ENCODE measurements at places on chromosomes 16 and 17.

DNA sequence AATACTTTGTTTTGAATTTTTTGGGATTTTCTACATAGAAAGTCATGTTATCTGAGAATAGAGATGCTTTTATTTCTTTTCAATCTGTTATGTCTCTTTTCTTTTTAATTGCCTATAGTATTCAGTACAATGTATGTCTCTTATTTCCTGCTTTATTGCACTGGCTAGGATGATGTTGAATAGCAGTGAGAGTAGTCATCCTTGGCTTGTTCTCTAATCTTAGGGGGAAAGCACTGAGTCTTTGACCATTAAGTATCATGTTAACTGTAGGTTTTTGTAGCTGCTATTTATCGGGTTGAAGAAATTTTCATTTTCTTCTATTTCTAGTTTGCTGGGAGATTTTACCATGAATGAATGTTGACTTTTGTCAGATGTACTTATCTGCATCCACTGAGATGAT, 10.0 kb upstream of the ABCA3 start:
- DNase-seq = no peak

- DNase-seq = no peak
These were observed 6.6 kb downstream of the VASN start for GRCh38 chr16:4378161-4378666.

DNA sequence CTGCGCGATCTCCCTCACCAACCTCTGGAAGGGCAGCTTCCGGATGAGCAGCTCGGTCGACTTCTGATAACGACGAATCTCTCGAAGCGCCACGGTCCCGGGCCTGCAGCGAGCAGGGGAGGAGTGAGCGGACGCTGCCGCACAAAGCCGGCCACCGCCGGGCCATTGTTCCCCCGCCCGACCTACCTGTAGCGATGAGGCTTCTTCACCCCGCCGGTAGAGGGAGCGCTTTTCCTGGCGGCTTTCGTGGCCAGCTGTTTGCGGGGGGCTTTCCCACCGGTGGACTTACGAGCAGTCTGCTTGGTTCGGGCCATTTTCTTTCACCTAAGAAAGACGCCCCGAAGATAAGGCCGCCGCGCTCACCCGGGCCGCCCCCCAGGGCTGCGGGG, 5.8 kb upstream of the UNK start:
- DNase-seq = no peak

GRCh38 chr16:88784074-88784855, 755 bp downstream of the PIEZO1 start:
- peak; percentile 48 for DNase-seq

DNA sequence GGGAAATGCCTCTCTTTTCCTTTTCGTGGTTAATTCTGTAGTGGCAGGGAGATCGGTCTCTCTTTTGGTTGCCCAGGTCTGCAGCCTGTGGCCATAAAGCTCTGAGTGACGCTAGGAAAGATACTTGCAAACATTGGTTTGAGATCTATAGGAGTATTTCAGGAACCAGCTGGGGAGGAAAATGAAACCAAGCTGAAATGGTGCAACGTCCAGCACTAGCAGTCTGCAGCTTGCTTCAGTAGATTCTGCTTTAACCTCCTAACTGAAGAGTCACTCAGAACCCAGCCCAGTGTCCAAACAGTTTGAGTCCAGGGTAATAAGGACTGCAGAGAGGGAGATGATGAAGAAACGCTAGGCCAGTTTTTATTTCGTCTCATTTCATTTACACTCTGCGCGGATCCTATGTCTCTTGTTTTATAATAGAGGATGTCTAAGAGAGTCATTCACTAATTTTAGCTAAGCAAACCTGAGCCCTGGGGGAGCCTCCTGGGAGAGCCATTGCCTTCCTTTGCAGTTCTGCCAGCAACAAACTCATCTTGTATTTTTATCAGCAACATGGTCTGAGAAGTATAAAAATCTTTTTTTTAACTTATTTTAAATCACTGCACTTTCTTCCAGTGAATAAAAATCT, 12.0 kb downstream of the SP2 start:
- no peak for DNase-seq

DNA sequence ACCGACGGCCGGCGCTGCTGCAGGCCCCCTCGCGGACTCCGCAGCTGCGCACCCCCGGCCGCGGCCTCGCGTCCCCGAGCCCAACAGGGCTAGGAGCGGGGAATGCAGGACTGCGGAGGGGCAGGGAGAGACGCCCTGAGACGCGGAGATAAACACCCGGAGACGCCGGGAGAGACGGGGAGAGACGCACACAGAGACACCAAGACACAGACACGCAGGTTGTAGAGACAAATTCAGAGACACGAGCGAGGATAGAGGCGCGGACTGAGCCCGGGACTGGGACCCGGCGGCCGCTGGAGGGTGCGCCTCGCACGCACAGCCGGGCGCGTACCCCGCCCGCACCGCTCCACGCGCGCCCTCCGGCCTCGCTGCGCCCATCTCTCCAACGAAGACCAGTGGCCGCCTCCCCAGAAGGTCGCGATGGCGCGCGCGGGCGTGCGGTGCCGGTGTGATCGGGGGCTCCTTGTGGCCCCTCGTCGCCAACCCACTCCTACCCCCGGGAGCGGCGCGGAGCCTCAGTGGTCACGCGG, 902 bp downstream of the STAC2 start:
- no peak for DNase-seq

DNA sequence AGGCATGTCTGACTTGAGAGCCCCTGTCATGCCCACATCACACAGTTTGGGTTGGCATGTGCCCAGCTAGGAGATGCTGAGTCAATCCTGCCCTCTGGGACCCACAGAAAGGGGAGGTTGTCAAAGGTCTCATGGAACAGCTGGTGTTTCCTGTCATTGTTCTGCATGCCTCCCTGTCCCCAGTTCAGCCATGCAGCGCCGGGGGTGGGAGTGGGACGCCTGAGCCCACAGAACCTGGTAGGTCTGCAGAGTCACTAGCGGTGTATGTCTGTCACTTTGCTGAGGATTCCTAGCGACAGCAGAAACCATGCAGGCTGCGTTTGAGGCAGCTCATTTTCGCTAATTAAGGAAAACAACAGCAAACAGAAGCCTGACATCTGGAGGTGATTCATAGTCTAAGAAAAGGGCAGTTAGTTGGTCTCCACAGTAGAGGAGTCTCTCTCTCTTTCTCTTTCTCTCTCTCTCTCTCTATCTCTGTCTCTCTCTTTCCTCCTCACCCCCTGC, 19.6 kb upstream of the CCL1 start:
- DNase-seq = peak; percentile 62

DNA sequence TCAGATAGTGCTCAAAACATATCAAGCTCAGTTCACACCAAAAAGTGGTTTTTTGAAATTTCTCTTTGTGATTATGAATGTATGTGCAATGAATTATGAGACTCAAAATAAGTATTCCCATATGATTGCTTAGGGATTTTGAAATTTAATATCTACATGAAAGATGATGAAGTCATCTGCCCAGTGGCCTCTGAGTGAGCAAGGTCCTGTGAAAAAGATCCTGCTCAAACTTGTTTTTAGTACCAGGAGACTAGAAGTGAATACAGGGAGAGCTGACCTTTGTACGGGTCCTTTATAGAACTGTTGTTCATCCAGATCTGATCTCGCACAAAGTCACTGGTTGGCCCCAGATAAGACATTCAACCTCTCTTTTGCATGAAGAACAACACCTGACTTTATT, 151.9 kb upstream of the MAF start:
- no peak for DNase-seq

- no peak for DNase-seq
These were observed 56.4 kb downstream of the MPRIP start for GRCh38 chr17:17098551-17099179.

GRCh38 chr17:48841395-48841831, 10.6 kb downstream of the CALCOCO2 start:
- DNase-seq = peak; percentile 13

DNA sequence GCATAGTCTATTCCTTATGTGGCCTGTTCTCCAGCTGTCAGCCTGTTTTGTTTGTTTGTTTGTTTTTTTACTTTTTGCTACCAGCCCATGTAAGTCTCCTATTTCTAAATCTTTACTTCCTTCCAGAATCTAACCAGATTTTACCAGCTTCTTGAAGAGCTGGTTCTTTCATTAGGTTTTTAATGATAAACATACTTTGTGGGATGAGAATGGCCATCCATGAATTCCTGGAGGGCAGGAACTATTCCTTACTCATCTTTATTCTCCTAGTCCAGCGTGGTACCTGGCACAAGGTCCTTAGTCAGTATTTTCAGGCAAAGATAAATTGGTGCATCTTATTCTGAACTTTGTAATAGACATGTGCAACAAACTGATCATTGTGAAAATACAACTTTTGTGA, 17.3 kb downstream of the RSPRY1 start:
- no peak for DNase-seq

DNA sequence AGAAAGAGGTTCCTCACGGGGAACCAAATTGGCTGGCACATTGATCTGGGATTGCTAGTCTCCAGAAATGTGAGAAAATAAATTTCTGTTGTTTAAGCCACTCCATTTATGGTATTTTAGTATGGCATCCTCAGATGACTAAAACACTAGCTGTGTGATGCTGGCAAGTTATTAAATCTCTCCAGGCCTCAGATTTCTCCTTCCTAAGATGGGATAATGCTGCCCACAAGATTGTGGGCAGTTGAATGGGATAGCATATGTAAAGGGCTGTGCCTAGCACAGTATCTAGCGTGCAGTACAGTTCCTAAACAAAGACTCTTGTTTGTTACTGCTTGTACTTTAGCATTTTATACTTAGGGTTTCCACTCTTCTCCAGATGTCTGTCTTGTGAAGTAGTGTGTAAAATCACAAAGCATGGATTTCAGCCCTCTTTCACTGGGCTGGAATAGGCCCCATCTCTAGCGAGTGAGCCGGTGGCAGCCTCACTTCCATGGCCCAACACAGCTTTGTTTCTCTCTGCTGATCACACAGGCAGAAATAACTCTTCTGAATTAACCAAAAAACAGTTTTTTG, 38.2 kb upstream of the PHAF1 start:
- DNase-seq = no peak

DNA sequence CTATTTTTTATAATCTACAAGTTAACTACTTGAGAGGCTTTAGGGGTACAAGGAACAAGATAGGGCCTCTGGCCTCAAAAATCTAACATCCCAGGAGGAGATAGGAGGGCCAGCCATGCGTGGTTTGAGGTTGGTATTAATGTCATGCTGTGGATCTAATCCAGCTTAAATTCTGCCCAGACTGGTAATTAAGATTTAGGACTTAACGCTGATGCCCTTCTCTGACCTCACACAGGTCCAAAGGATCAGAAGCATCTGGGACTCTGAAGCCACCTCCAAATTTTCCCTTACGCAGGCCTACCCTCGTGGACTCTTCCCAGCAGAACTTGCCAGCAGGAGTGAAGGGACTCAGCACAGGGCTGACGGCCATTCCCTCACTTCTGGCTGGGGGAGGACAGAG, 15.1 kb downstream of the SLC6A4 start:
- DNase-seq = no peak

DNA sequence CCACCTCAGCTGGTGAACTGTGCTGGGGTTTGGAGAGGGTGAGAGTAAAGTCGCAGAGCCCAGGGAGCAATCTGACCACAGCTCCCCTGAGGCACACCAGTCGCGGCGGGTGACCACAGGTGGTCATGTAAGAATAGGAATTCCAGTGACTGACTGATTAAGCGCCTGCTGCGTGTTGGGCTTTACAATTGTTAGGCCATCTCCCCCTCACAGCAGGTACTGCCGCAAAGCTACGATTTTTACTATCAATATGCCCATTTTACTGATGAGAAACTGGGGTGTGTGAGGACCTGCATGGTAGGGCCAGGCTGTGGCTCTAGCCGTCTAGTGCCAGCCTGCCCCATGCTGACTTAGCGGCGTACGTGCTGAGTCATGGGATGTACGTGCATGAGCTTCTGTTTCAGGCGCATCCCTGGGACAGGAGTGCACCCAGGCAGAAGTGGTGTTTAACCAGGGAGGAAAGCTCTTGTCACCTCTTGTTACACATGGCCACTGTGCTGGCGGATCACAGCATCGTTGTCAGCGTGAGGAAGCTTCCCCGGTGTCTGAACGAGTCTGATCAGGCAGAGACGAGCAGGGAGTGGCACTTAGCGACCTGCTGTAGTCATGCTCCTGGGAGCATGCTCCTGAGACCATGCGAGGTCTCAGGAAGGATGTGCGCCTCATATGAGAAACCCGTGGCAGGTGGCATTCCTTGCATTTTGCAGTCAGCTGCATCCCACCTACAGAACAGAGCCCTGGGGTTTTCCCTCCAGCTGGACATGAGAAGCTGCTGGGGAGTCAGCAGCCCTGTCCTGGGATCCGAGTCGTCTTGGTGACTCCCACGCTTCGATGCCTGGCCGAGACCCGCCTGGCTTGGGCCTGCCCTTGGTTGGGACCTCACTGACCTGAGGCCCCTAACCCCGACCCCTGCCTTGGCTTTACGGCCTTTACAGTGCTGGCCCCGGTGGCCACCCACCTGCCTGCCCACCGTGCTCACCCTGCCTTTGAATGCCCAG, 163.7 kb upstream of the CHMP6 start:
- no peak for DNase-seq

DNA sequence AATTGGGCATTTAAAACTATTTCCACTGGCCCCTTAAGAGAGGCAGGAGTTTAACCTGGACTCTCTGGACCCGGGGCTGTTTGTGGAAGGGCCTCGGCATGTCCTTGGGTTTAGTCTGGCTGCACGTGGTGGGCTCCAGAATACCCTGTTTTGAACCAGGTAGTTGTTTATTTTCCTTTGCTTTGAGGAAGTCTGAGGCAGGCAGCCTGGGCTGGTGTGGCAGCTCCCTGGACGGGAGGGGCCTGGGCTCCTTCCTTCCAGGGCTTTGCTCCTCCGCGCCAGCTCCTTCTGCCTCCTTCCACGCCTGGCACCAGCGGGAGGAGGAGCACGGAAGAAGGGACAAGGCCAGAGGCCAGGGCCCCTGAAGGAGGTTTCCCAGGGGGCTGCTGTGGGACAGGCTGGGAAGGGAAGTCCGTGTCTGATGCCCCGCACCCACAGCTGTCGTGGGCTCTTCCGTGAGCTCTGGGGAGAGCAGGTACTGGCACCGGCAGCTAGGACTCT, 15.5 kb downstream of the BANP start:
- DNase-seq = no peak

- no peak for DNase-seq
These were observed 98.5 kb downstream of the RAP1GAP2 start for GRCh38 chr17:2894782-2895181.

- peak; percentile 24 for DNase-seq
These were observed 1.1 kb downstream of the CREBBP start for GRCh38 chr16:3879258-3879886.

GRCh38 chr17:83127431-83128160, 48.2 kb downstream of the METRNL start:
- DNase-seq = no peak

- peak; percentile 2 for DNase-seq
These were observed 147.0 kb downstream of the HS3ST4 start for GRCh38 chr16:25838724-25839186.

GRCh38 chr17:64270885-64271284, 7.8 kb upstream of the TEX2 start:
- DNase-seq = no peak

DNA sequence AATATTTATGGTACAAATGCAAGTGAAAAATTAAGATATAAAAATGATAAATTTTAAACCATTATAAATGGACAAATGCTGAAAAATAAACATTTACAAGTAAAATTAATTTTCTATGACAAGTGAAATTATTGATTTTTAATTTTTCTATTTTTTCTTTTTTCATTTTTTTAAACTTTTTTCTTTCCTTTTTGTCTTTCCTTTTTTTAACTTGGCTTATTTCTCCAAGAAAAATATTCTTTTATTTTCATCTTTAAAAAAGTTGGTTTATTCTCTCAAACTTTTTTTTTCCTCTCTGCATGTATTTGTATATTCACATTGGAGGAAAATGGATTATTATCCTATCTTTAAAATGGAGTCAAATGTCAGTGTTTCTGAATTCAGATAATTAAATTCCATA, 3.9 kb upstream of the IGF2BP1 start:
- DNase-seq = no peak

Measured in stimulated activated CD4-positive, alpha-beta T cell treated with anti-CD3 and anti-CD28 coated beads, Interleukin-1b, Interleukin-23, amount 100 ng/mL, for 48 hours (primary cell).